ENCODE measurements at places on chromosomes 4 and X.

GRCh38 chrX:150225266-150225665 is 137.9 kb upstream of the MAMLD1 start:
- DNase-seq, result no peak

DNA sequence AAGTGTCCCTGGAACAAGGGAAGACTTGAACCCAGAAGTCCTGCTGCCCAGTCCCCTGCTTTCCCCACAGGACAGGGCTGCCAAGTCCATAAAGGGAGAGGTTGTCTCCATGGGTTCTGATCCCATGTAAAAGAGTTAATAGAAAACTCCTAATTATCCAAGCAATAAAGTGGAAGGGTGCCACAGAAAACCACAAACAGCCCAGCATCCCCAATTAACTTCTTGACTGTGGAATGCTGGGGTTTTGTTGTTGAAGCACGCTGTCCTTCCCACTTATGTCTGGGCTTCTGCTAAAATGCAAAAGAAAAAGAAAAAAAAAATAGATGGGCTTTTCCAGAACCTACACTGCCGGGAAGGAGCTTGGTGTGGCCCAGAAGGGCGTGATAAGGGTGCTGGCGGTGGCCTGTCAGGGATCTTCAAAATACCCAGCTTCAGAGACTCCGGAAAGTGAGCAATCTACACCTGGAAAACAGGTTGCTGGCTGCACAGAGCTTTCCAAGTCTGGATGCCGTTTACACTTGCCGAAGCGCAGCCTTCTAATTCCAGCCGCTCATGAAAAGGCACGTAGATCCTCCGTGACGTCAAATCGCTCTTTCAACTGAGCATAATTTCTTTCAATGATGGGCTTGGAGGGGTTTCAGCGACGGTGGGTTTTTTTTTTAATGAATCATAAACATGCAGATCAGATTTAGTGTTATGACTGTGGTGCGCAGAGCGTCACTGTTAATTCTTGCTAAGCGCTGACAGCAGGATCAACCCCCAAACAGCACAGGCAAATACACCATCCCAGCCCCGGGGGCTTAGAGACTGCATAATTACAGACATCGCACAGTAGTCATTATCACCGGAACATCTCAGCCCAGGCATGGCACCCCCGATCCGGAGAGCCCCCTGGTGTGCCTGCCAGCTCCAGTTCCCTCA is 197.6 kb downstream of the BCOR start:
- DNase-seq, result no peak

GRCh38 chr4:16661813-16662212 is 236.6 kb downstream of the LDB2 start:
- no peak for DNase-seq

GRCh38 chr4:1579001-1579900 is 104.9 kb downstream of the FAM53A start:
- DNase-seq, result peak; percentile 59

DNA sequence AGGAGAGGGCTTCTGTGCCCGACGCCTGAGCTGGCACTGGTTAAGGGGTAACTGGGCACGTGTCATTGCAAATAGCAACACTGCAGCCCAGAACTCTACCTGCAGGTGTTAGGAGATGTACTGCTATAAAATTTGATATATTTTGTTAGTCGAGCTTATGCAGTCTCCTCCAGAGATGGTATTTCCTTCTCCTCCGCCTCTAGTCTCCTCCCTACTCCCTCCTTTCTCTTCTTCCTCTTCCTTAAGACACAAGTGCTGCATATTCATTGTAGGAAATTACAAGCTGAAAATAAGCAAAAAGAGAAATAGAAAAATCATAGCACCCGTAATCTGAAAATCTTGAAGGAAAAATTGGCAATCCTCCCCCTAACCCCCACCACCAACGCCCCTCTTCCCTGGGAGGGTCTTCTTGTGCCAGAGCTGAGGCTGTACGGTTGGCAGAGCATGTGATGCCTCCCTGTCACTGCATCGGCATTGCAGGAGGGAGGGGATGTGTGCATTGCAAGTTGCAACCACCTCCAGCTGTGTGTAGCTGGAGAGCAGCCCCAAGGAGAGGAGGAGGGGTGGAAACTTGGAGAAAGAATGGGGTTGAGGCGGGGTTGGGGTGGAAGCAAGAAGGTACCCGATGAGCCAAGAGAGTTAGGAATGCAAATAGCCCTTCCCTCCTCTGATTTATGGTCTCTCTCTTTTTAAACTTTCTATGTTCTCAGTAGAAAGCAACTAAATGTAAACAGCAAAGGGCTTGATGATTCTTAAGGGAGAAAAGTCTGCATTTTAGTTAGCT is 48.3 kb upstream of the MND1 start:
- DNase-seq, result no peak

DNA sequence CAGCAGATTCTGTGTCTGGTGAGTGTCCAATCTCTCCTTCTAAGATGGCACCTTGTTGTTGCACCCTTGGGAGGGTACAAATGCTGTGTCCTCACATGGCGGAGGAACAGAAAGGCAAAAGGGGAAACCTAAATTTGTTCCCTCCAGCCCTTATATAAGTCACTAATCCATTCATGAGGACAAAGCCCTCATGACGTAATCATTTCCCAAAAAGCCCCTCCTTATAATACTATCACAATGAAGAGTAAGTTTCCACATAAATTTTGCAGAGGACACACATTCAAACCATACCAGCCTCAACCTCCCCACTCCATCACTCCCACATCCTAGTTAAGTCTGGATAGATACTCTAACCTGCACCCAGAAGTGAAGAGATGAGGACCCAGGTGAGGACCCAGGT is 63.1 kb downstream of the USP38 start:
- no peak for DNase-seq

All from stimulated activated CD8-positive, alpha-beta memory T cell treated with anti-CD3 and anti-CD28 coated beads, Interleukin-12 subunit alpha, Interleukin-12 subunit beta, amount 100 ng/mL, for 1 hour (primary cell).